SHP77 (cell line): ENCODE measurements at places on chromosomes 5 and 9.

- no peak for DNase-seq
Observed at GRCh38 chr5:128493657-128494329, 44.3 kb downstream of the FBN2 start.

GRCh38 chr5:1098986-1099597 lies 12.8 kb downstream of the SLC12A7 start:
- DNase-seq = no peak

DNA sequence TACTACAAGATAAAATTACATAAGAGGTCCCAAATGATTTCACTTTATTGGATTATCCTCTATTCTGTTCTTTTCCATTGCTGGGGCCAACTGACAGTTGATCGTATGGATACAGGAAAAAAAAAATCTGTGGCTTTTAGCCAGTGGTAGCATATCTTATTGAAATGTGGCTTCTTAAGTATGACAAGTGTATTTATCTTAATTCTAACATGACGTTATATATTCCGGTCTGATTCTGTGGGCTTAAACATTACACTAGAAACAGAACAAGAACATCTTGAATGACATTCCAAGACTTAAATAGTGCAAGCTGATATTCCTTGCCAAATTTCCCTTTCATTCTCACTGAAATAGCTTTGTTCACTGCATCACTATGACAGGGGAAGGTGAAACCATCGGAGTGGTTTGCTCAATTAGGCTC lies 117.9 kb downstream of the INSYN2B start:
- DNase-seq = no peak

- no peak for DNase-seq
Observed at GRCh38 chr9:29039258-29039657, 1466.0 kb upstream of the C9orf72 start.

DNA sequence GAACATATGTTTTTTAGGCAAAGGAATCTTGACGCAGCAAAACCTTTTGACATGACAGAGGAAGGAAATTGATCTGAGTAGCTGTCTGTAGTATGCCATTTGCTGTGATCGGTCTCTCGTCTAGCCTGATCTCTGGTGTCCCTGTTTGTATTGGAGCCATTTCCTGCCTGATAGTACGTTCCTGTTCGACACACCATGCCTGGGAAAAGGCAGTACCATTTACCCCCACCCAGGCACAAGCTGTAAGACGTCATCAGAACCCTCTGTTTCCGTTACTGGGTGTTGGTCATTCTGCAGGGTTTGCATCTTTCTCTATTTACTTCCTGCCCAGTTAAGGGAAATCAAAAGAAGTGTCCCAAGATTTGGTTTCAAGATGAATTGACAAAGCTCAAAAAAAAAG lies 129.7 kb downstream of the CEMIP2 start:
- no peak for DNase-seq

DNA sequence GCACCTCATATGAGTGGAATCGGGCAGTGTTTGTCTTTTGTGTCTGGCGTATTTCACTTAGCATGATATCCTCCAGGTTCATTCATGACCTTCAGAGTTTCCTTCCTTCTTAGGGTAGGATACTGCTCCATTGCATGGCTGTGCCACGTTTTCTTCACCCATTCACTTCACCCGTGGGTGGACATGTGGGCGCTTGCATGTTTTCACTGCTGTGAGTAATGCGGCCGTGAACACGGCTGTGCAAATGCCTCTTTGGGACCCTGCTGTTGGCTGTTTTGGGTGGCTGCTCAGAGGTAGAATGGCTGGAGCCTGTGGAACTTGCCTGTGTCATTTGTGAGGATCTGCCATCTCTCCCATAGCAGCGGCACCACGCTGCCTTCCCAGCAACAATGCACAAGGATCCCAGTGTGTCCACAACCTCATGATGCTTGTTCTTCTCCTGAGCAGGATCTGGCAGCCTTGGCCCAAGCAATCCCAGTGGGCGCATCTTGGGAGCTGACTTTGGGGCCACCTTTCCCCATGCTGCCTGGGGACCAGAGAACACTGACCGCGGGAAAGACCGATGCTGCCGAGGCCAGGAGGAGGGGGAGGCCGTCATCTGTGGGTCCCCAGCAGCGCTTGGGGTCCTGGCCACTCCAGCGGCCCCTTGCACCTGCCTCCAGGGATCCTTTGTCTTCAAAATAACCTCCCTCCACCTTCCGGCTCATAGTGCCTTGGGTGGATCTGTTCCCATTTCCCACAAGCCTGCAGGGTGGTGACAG lies 2.3 kb upstream of the SCGB3A1 start:
- DNase-seq = no peak

DNA sequence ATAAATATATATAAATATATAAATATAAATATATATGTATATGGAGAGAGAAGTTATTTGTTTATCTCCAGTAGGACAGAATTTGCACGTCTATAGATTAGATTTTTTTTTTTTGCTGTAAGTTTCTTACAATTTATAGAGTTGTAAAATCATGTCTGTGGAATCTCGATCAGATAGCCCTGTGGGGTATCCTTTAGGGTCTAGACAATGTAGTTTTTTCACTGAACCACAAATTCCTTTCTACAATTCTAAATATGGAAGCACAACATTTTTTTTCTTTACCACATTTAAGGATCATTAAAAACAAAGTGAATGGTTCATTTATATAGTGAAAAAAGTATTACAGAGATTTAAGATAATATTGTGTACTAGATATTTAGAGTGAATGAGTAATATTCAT lies 384.2 kb upstream of the ZNF608 start:
- no peak for DNase-seq

DNA sequence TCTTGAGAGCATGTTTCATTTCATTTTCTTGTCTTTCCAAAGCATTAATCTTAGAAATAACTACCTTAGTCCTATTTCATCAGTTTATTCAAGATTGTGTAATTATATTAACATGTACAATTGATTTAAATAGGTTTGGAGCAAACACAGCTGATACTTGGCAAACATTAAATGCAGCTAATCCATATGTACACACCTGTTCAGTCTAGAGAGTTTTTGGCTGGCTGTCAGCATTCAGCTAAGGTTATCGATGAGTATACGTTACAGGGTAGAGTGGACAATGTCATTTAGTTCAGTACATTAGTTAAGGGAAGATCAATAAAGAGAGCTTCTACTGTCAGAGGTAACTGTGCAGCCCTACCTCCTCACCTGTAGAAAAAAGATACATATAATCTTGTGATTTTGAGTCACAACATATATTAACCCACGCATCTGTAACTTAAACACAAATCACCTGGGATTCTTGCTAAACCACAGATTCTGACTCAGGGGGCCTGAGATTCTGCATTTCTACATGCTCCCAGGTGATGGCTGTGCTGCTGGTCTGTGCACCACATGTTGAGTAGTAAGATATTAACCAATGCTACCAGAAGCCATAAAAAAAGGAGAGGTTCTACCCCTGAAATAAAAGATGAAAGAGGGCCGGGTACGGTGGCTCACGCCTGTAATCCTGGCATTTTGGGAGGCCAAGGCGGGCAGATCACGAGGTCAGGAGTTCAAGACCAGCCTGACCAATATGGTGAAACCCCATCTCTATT lies 34.1 kb upstream of the PCA3 start:
- DNase-seq = peak; percentile 75

- no peak for DNase-seq
Observed at GRCh38 chr5:68946728-68947127, 147.1 kb upstream of the SLC30A5 start.

GRCh38 chr9:37801287-37801850 lies 772 bp downstream of the DCAF10 start:
- DNase-seq = no peak

GRCh38 chr5:168992016-168992415 lies 308.9 kb downstream of the SLIT3 start:
- no peak for DNase-seq

DNA sequence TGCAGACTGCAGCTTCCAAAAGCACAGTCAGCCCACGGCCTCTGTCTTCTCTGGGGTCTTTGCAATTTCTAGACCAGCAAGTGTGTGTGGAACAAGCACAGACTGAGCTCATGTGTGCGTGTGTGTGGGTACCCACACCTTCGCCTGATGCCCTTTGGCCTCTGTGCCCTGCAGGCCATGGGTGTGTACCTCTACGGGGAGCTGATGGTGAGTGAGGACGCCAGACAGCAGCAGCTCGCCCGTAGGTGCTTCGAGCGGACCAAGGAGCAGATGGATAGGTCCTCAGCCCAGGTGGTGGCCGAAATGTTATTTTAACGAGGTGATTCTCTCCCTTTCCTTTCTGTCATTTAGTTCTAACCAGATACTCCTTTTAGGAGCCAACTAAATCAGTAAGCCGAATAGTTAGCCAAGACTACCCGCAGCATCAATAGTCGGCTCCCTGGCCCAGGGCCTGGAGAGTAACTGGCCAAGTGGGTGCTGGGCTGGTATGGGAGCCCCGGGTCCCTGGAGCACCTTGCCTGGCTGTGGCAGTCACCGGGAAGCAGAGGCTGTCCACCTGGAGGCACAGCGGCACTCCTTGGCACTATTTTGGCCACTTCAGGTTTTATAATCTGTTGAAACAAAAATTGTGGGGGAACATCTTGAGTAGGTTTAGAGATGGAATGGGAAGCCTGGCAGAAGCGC lies 235.0 kb downstream of the FANCC start:
- DNase-seq = no peak

GRCh38 chr5:154755361-154756008 lies at the start of gene LARP1:
TSS of gene LARP1 (plus strand) at chr5:154755377. CDS start at chr5:154755758, 381 bp downstream.
- no peak for DNase-seq

DNA sequence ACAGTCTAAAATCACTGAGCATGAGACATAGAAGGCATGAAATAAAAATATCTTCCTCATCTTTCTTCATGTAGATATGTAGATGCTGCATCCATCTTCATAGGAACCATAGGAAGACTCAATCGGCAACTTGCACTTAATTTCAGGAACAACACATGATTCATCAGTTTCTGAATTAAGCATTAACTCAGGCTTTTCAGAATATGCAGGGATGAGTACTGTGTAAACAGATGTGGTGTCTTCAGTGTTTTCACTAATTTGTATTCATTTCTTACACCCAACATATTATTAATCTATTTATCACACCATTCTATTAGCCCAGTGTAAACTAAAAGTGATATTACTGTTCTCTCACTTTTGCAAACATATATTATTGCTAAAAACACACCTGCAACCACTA lies 305.9 kb upstream of the DAB2 start:
- no peak for DNase-seq

GRCh38 chr9:1759771-1760300 lies 255.3 kb upstream of the SMARCA2 start:
- no peak for DNase-seq

GRCh38 chr5:122190156-122190555 lies 60.8 kb downstream of the ZNF474 start:
- no peak for DNase-seq

DNA sequence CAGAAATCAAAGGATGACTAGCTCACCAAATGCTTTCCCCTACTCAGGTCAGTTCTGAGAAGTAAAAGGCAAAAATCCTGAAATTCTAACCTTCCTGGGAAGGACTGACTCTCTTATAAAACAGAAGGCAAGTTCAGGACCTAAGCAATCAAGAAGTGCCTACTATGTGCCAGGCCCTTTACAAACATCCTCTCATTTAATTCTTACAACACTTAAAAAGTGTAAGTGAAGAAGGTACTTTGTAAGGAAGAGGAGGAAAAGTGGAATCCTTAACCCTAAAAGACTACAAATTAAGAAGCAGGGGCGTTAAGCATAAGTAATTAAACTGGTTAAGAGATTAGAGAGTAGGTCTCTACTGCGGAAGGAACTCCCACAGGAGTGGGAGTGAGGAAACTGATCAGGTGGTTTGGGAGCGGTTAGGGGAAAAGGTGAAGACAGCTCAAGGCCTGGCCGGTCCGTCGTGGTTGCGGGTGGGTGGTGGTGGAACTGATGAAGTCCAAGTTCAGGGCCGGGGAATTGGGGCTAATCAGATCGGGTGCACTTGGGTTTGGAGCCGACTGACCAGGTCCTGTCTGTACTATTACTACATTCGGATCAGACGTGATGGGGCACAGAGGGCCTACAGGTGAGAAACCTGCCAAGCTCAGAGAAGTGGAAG lies 839 bp downstream of the MED27 start:
- no peak for DNase-seq

DNA sequence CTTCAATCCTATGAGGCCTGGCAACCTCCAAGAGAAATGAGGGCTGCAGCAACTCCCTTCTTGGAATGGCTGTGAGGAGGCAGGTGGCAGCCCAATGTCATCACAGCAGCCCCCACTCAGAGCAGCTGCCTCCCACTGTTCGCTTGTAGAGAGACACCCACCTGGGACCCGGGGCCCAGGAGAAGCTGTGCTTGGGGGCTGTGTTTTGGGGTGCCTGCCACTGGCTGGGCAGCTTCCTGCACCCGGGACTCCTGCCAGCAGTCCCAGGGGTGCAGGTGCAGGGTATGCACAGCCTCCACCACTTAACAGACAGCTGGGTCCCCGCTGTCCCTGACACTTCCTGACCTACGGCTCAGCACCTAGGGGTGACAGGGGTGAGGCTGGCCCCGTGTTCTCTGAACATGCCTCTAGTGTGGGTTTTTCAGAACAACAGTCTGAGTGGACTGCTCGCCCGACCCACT lies 26.2 kb downstream of the NIPAL4 start:
- no peak for DNase-seq

DNA sequence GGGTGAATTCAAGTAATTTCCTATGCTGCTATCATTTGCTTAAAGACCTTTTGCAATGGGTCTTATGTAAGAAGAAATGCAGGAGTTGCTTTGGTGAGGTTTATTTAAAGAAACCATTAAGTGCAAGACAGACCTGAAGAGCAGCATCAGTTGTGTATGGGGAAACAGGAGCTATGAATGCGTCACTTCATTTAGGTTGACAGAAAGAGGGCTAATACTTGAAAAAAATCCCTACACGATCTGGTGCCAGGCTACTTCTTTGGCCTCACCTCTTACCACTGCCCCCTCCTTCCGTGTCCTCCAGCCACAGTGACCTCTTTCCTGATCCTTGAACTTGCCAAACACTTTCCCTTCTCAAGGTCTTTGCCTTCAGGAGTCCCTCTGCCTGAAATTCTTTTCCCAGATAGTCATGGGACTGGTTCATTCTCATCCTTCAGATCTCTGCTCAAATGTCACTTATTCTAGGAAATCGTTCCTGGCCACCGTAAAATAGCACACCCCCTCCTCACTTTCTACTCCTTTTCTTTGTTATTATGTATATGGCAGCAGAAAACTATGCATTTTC lies 1.4 kb upstream of the JAK2 start:
- DNase-seq = no peak

- DNase-seq = no peak
Observed at GRCh38 chr9:126859111-126859510, 1.3 kb upstream of the ZBTB34 start.

DNA sequence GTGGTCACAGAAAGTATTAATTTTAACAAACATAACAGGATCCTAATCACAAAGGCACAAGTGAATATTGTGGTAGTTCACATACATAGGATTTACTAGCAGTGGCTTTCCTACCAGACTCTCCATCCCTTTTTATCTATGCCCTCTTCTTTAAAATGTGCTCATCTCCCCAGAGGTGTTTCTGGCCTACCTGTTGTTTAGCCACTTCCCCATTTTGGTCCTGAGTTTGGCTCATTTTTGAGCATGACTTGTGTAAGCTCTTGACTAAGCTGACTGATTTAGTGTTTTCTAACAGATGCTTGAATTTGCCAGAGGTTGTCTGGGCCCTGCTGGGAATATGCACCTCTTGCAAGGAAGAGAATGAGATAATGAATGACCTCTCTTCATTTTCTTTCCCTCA lies 517.7 kb upstream of the CLINT1 start:
- DNase-seq = no peak

- no peak for DNase-seq
Observed at GRCh38 chr5:95720094-95720786, 10.9 kb upstream of the RHOBTB3 start.
